ENCODE measurements at places on chromosomes 6 and 20.

DNA sequence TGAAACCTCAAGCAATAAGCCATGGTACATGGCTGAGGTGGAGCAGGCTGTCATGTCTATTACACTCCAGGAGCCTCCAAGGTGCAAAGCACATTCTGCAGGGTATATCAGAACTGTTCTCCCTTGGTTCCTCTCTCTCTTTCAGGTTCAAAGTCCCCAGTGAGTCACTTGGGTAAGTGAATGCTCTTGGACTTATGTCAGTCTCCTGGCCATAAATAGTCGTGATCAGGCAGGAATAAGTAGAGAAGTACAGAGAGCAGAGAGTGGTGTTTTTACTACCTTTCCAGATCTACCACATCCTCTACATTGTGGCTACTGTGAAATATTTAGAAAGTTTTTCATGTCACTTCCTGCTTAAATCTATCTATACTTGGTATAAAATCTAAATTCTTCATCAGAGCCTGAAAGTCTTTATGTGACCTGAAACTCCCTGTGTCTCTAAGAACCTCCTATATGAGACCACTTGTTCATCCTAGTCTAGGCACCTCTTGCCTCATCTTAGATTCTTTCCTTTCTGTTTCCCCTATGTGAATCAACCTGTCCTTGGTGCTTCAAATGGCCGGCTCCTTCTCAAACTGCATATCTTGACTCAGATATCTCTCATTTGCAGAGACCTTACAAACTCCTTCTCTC is 1077.6 kb upstream of the MAP3K7 start:
- DNase-seq, result no peak

- no peak for DNase-seq
Observed at GRCh38 chr6:145783796-145784195, 30.8 kb downstream of the FBXO30 start.

DNA sequence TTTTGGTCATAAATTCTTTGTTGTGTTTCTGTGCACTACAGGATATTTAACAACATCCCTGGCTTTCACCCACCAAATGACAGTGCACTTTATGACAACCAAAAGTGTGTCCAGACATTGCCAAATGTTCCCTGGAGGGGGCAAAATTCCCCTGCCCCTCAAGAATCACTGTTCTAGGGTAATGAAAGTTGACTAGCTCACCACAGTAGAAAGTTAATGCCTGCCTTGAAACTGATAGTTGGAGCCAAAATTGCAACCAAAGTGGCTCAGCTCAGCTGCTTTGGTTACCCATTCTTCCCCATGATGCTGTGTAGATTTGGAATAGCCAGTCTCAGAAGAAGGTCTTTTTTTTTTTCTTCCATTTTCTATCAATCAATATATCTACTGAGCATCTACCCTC is 150.6 kb downstream of the RALGAPA2 start:
- no peak for DNase-seq

DNA sequence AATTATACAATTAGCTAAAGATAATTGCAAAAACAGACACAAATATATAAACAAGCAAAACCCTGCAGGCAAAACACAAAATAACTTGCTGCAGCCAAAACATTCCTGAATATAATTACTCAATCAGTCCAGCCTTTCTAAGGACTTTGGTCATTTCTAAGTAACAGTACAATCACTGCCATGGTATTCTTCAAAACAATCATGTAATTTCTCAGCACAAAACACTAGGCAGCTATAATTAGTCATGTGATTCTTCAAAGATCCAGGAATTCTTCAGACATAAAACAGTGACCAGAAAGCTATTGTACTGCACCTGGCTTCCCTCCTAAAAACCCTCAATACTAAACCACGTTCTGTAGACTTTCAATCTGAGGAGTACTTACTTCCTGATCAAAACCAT is 881.1 kb downstream of the EPHA7 start:
- no peak for DNase-seq

- no peak for DNase-seq
Observed at GRCh38 chr6:28068067-28068466, 12.3 kb upstream of the ZNF165 start.

- DNase-seq, result no peak
Observed at GRCh38 chr6:15658181-15658744, 4.6 kb downstream of the DTNBP1 start.

DNA sequence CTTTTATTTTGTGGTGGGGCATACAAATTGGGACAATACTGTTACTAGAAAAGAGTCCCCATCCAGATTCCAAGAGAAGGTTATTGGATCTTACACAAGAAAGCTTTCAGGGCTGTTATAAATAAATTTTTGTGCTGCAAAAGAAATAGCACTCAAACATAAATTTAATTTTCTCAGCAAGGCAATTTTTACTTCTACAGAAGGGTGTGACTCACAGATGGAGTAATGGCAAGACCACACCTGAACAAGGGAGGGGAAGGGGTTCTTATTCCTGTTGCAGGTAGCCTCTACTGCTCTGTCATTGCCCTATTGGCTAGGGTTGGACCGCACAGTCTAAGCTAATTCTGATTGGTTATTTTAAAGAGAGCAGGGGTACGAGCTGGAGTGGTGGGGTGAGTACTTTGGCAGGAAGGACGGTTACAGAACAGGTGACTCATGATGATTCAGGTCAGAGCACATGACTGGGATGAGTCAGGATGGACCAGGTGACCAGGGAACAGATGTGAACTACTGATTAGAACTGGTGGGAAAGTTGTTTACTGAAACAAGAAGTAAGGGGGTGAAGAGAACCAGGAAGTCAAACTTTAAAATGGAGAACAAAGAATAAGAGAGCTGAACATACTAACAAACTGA is 41.1 kb downstream of the CNR1 start:
- DNase-seq, result no peak

DNA sequence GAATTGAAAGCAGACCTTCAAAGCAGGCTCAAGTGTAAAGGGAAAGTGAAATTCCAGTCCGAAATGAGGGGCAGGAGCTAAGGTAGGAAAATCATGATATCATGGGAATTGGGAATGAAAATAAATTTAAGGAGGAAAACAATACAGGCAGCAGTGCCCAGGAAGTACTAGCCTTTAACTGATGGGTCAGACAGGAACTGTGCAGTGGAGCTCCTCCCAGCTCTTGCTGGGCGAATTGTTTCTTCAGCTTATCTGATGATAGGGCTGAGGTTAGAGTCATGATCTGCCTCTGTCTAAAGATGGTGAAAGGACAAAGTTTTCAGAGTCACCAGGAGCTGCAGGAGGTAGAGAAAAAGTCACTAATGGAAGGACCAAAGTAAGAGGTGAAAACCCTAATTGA is 457.9 kb upstream of the PTCHD4 start:
- DNase-seq, result no peak

- no peak for DNase-seq
Observed at GRCh38 chr6:141017941-141018340, 1114.8 kb upstream of the GJE1 start.

DNA sequence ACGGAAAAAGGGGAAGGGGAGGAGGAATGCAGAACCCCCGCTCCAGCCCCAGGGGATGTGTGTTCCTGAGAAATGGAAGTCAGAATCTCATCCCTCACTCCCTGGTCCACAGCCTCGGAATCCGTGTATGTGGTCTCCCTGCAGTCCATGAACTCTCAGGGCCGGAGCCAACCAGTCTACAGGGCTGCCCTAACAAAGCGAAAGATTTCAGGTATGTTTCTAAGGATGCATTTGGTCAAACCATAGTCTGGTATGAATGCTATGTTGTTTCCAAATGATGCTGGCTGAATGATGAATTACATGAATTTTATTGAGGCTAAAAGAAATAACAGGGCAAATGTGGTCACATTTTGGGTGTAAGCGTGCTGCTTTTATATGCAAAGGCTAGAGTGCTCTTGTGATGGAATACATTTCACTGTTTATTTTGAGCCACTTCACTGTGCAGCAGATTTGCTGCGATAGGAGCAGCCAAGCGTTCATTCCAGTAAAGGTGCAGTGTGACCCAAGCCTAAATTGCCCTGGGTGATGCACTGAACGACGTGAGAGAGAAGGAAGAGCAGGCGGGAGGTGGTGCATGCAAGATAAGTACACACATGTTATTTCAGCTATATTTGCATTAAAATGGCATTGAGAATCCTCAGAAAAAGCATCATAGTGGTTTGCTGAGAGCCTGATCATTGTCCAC is 52.4 kb downstream of the FNDC1 start:
- DNase-seq, result no peak

- no peak for DNase-seq
Observed at GRCh38 chr6:5665173-5665572, 341.6 kb downstream of the NRN1 start.

DNA sequence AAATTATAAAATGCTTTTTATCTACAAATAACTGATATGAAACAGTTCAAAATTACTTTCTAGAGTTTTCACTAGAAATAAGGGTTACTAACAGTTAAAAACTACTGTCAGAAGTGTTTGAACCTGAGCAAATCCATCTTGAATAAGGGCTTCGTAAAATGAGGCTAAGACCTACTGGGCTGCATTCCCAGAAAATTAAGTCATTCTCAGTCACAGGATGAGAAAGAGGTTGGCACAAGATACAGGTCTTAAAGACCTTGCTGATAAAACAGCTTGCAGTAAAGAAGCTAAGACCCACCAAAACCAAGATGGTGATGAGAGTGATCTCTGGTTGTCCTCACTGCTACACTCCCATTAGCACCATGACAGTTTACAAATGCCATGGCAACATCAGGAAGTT is 93.7 kb downstream of the PLG start:
- no peak for DNase-seq
